T-cell (primary cell): ENCODE measurements at places on chromosomes 7 and 10. TPM values are rescaled to one million over a fixed set of nuclear protein-coding genes. Genes with fewer than 3 reads are reported as not detected.

GPER1 gene
- 0.26 TPM for total RNA-seq

ZNF485 gene
- 2.4 TPM for total RNA-seq

ESYT2 gene
- 116 TPM for total RNA-seq

FRG2B gene
- not detected for total RNA-seq

YWHAG gene
- total RNA-seq: 26.9 TPM

SPDYE6 gene
- not detected for total RNA-seq

BAIAP2L1 gene
- total RNA-seq: 1.1 TPM

CCDC186 gene
- total RNA-seq: 26.2 TPM

STAG3 gene
- 7.3 TPM for total RNA-seq

NKX2-3 gene
- total RNA-seq: 0.15 TPM

COL17A1 gene
- total RNA-seq: 0.16 TPM

ARPC1A gene
- 35.0 TPM for total RNA-seq

ABCC2 gene
- 5.3 TPM for total RNA-seq

PNLIPRP2 gene
- total RNA-seq: 0.82 TPM

NSUN5 gene
- total RNA-seq: 33.1 TPM

SAP25 gene
- total RNA-seq: 73.0 TPM

LIPF gene
- total RNA-seq: not detected

NXPH1 gene
- not detected for total RNA-seq

TIMM23 gene
- total RNA-seq: 24.8 TPM

COL1A2 gene
- 3.1 TPM for total RNA-seq
